EL (cell line): ENCODE measurements at places on chromosomes 12 and 14.

DNA sequence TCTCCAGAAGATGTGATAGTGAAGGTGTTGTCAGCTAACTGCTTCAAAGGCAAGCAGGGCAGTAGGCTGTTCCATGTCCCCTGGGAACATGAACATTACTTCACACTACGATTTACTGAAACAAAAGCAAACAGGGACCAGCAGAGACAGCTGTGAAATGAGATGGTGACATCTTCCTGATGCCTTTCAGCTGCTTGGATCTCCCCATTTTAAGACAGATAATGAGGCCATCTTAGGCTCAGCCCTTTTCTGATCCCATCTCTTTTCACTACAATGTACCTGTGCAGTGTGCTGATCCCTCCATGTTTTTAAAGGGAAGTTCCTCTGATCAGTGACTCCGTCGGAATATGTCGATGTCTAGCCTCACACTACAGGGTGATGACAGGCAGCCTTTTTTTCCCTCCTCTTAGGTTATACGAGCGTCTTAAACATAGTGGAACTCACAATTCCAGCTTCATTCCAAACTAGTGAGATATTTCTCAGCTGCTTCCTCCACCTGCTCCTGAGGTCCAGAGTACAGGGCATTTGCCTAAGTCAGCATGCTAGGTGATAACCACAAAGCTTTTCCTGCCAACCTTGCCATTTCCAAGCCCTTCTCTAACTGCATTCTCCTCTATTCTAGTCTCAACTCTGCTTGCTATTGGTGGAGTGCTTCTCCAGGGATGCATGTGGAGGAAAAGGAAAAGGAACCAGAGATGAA is 87.6 kb upstream of the EGLN3 start:
- DNase-seq, result no peak

- DNase-seq, result no peak
Observed at GRCh38 chr12:22335794-22336166, 1.3 kb upstream of the ST8SIA1 start.

- peak; percentile 56 for DNase-seq
Observed at GRCh38 chr12:124764451-124764850, 99.2 kb downstream of the SCARB1 start.

DNA sequence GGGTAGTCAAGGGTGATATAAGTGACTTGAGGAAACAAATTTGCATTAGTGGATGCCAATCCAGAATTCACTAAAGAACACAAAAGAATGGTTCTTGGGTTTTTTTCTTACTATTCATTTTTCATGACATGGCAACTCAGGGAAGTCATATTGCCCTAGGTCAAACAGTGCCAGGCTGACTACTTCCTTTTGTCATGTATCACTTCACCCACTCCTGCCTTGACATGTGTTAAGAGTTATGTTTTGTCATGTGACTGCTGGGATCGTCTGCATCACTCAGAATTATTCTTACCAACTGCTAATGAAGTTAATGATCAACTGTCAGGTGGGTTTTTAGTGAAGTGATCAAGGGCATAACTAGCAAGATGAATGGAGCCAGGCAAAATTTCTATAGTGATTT is 74.2 kb downstream of the PRORP start:
- peak; percentile 4 for DNase-seq
